IMR-90 (cell line): ENCODE measurements at places on chromosomes 3 and 15. TPM values are rescaled to one million over a fixed set of nuclear protein-coding genes. Genes with fewer than 3 reads are reported as not detected.

GRCh38 chr15:69881766-69882165 is 216.0 kb downstream of the TLE3 start:
- H3K36me3 ChIP-seq = no peaks in the 10 kb centered on the region
- H3K4me3 ChIP-seq = no peak overlapping the region
- H3K4me1 ChIP-seq = peaks cover 2% of the 10 kb centered on the region; the same call in 1 of the 2 replicates
- H3K27me3 ChIP-seq = peaks cover 51% of the 10 kb centered on the region
- H3K27ac ChIP-seq = no peak overlapping the region

DNA sequence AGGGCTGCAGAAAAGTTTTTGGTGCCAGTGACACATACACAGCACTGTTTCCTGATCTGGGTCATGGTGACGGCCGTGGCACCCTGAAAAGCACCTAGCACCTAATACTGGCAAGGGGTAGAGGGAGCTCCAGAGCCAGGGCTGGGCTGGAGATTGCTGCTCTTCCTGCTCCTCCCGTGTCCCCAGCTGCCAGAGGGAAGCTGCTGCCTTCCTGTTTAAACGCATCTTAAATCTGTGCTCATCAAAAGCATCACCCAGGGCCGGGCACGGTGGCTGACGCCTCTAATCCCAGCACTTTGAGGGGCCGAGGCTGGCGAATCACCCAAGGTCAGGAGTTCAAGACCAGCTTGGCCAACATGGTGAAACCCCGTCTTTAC is 156.7 kb upstream of the MEF2A start:
- H3K4me1 ChIP-seq = peaks cover 10% of the 10 kb centered on the region
- H3K36me3 ChIP-seq = no peaks in the 10 kb centered on the region
- H3K4me3 ChIP-seq = no peak overlapping the region
- peak; percentile 60 for DNase-seq
- no peak overlapping the region for H3K27ac ChIP-seq

- no peak overlapping the region for H3K4me3 ChIP-seq
- H3K27me3 ChIP-seq = no peaks in the 10 kb centered on the region
- H3K36me3 ChIP-seq = no peaks in the 10 kb centered on the region
- no peaks in the 10 kb centered on the region for H3K4me1 ChIP-seq
- H3K27ac ChIP-seq = no peak overlapping the region
Measured at GRCh38 chr3:191254098-191254873, 55.2 kb downstream of the OSTN start.

DNA sequence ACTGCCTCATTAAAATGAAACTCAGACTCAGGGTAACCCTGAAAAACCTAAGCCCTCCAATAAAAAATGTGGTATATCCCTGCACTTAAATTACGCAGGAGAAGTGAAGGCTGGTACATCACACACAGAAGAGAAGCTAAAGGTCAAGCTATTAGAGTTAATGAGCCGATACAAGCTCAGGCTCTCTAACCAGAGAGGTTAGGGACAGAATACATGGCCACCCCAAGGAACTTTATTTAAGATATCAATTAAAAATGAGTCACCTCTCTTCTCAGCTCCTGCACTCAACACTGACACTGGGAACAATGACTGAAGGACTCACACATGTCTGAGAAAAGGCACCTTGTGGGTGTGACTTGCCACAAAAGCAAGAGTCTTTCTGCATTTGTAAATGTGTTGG is 800.6 kb upstream of the CFAP20DC start:
- H3K36me3 ChIP-seq = no peaks in the 10 kb centered on the region
- H3K27me3 ChIP-seq = no peaks in the 10 kb centered on the region
- no peak for DNase-seq
- H3K27ac ChIP-seq = no peak overlapping the region
- no peaks in the 10 kb centered on the region; the same call in 1 of the 2 replicates for H3K4me1 ChIP-seq

GUCA1C gene
- not detected in 2 replicates for total RNA-seq

INTS14 gene
- total RNA-seq = 22.9 and 33.9 TPM in 2 replicates

KIF9 gene
- total RNA-seq = 1.8 and 3.6 TPM in 2 replicates
